ENCODE measurements at places on chromosomes 5 and 9.
A peak's percentile ranks its signal among the peaks of the same experiment; 100 is the strongest.

DNA sequence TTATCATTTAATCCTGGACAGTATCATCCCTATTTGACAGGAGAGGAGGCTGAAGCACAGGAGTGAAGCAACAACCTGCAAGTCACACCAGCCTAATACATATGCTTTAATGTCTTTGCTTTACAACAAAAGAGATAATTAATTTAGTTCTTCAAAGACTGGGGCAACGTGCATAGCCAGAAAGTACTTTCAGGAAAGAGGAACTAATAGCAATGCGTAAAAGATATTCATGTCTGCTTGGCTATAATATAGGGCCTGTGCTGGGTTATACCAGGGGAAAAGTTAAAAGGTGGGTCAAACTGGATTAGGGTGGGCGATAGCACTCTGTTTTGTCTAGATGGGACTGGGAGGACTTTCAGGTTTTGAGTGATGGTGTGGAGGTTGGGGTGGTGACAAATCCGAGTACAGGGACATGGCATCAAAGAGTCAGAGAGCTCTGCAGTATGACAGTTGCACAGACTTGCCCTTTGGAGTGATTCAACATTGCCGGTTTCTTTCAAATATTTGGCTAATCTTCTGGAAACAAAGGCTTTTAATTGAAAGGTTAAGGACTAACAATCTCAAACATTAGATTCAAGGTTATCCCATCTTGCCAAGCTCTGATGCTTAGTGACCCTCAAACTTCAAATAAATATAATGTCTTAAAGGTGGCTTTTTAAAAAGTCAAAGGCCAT, 11.9 kb downstream of the DAB2 start:
- no peak for DNase-seq

DNA sequence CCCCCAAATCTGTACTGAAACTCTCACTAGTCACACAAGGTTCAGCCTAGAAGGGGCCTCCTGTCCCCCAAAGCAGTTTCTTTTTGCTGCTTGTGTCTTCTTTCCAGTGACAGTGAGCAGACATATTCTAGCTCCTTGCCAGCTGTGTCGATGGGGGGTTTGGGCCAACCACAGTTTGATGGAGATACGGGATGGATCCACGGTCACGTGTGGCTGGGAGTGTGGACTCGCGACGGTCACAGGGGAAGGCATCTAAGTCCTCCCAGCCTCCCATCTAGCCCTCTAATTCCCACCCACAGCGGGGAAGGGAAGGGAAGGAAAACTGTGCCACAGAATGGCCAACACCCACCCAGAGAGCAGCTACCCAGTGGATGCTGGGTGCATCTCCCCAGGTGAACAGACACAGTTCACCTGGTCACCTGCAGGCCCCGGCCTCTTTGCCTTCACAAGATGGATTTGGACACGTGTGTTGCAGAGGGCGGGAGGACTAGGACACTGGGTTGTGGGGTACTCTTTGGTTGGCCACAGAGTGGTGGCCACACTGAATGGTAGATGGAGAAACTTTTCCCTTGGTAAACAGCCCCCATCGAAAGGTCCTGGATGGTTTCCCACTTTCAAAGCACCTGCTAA, 54.4 kb downstream of the CRB2 start:
- no peak for DNase-seq

- no peak for DNase-seq
These were observed 298.4 kb upstream of the PRDM9 start for GRCh38 chr5:23208959-23209431.

DNA sequence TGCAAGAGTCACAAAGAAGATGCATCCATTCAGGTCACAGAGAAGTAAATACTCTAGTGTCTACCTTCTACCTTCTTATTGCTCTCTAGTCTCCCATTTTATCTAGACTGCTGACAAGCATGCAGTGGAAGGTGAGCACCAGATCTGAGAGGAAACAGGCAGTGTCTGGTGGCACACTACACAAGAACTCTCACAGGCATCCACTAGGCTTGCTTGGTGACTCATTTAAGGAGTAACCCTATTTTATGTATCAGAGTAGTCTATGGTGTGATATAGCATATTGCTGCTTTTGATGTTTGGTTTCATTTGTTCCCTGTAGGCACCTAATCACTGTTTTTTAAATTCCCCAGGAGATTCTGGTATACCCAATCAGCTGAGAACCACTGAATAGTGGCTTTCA, 1.6 kb upstream of the THBS4 start:
- DNase-seq, result no peak

DNA sequence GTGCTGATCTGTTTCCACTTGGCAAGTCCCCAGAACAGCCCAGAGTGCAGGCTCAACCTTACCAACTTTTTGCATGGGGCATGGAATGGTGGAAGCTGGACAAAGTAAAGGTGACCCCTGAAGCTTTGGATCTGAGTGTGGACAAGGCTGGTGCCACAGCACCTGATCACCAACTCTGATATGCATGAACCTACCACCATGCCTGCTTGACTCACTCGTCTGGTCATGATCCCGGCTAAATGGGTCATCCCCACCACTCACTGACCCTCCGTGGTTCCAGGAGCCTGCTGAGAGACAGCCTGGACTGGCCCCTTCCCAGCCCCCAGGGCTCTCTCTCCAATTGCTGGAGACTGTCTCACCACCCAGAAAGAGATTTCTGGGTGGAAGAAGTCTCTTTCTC, 14.4 kb upstream of the SLC22A4 start:
- DNase-seq, result no peak

- no peak for DNase-seq
These were observed 25.1 kb upstream of the LMX1B start for GRCh38 chr9:126588491-126589168.

GRCh38 chr9:35909274-35909673, at the start of gene SPAAR:
SPAAR (plus strand) TSS chr9:35909490; CDS start chr9:35910464, 974 bp downstream.
- no peak for DNase-seq

DNA sequence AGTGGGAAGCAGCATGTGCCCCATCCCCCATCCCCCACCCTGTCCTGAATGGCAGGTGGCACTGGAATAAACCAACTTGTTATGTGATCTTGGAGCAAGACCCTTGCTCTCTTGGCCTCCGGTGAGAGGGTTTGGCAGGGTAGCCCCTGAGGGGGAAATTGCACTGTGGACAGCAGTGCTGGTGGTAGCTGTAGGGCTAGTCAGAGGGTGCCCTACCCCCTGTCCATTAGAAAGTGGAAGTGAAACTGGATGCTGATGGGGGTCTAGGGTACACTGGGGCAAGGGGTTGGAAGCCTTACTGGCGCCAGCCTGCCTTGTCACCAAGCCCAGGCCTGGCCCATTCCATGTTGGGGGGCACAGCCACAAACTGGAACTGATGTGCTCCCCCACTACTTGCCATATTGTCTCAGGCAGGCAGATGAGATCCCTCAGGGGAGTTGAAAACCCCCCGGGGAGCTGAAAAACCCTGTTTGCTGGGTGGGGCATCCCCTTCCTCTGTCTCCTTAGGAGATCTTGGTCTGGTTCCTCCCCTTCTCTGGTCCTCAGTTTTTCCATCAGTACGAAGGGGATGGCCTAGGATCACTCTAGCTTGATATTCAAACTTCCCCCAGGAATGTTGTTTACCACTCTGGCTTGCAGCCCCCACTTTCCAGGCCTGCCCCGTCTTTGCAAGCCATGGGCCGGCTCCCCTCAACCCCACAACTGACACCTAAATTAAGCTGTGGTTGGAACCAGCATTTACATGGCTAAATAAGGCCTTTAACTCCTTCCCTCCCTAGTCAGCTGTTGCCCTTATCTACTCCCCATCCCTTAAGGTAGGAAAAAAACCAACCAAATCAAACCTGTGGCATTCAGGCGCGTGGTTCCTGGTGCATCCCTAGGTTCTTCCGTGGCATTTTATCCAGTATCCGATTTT, 14.4 kb upstream of the SYNPO start:
- no peak for DNase-seq

- DNase-seq, result no peak
These were observed 233.7 kb downstream of the ENC1 start for GRCh38 chr5:74406844-74407243.

GRCh38 chr5:66814146-66814991, 218.2 kb downstream of the MAST4 start:
- DNase-seq, result peak; percentile 57

DNA sequence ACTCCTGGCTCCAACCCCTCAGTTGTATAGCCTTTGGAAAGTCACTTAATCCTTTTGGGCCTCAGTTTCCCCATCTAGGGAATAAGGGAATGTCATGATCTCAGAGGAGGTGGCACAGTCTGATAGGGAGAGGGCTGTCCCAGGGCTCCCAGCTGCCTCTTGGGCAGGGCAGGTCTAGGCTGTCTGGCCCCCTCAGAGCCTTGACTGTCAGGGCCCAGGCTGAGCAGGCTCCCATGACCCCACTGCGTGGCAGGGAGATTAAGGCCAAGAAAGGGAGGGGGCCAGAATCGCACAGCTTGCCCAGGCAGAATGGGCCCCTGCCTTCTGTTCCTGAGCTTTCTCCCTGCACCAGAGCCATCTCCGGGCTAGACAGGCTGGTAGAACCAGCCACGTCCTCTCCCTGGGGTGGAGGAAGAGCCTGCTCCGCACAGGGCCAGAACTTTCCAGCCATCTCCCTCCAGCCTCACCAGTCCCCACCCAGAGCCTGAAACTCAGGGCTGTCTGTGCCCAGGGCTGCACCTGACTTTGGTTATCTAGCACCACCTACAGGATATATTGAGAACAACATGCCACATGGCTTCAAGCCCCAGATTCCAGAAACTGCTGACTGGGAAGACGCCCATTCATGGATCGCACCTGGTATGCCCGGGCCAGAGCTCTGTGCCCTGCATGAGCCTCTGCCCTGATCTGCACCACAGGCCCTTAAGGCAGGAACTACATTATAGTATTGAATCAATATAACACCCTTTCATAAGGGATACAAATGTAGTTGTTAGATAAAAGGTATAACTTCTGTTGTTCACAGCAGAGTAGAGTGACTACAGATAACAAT, 32.1 kb downstream of the NAIF1 start:
- peak; percentile 68 for DNase-seq

- DNase-seq, result no peak
These were observed 646 bp downstream of the SWI5 start for GRCh38 chr9:128276574-128277270.
